ENCODE measurements at places on chromosomes 4 and X.

GRCh38 chr4:2292646-2293108 is 30.8 kb upstream of the MXD4 start:
- DNase-seq, result no peak

GRCh38 chrX:67574696-67575095 is 30.9 kb downstream of the AR start:
- no peak for DNase-seq

GRCh38 chr4:118397623-118397979 is 44.8 kb upstream of the PRSS12 start:
- DNase-seq, result no peak

GRCh38 chr4:158999166-158999682 is 103.7 kb upstream of the RAPGEF2 start:
- DNase-seq, result no peak

DNA sequence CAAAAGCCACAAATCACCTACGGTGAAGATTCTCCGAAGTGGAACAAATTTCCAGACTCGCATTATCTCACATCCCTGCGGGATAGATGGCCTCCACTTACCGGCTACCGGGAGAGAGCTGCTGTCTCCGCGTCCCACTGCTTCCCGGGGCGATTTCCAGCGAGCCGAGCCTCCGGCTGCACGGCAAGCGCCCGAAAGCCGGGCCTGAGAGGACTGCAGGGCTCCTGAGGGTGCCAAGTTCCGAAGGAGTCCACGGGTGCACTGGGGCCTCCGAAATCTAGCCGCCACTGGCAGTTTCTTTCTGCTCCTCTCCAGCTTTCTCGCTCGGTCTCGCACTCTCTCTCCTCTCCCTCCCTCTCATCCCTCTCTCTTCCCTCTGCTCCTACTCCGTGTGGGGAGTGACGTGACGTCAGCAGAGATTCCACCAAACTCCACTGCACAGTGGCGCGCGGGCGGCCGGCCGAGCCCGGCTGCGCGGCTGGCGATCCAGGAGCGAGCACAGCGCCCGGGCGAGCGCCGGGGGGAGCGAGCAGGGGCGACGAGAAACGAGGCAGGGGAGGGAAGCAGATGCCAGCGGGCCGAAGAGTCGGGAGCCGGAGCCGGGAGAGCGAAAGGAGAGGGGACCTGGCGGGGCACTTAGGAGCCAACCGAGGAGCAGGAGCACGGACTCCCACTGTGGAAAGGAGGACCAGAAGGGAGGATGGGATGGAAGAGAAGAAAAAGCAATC is 14.0 kb upstream of the PITX2 start:
- peak; percentile 80 for DNase-seq

DNA sequence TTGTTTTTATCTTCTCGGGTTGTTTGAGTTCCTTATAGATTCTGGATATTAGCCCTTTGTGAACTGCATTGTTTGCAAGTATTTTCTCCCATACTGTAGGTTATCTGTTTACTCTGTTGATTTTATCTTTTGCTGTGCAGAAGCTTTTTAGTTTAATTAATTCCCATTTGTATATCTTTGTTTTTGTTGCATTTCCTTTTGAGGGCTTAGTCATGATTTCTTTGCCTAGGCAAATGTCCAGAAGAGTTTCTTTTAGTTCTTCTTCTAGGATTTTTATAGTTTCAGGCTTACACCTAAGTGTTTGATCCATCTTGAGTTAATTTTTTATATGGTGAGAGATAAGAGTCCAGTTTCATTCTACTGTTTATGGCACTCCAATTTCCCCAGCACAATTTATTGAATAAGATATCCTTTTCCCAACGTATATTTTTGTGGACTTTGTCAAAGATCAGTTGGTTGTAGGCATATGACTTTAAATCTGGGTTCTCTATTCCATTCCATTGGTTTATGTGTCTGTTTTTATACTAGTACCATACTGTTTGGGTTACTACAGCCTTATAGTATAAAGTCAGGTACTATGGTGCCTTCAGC is 54.3 kb downstream of the EGF start:
- no peak for DNase-seq

- DNase-seq, result no peak
Observed at GRCh38 chr4:149882251-149882650, 66.6 kb upstream of the IQCM start.

DNA sequence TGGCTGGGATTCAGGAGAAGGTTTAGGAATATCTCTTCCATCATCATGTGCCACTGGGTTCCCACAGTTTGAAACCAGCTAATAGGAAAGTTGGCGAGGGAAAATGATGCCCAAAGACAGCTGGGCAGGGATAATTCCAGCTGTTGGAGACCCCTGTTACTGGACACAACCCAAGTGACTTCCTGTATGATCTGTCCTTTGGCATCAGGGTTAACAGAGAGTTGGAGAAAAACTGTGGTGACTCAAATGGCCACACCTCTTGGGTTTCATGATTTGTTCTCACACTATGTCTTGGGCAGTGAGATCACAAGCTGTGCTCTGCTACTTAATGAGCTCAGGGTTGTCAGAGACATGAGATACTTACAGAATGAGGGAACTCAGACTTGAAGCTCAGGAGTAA is 3.8 kb downstream of the FGF16 start:
- DNase-seq, result no peak

GRCh38 chrX:48826135-48826875 is at the start of gene ERAS:
Gene ERAS, plus strand, starts transcription at chrX:48826513. Its CDS starts 2,611 bp downstream, at chrX:48829124.
- DNase-seq, result no peak

- no peak for DNase-seq
Observed at GRCh38 chrX:114970806-114971205, 46.6 kb downstream of the IL13RA2 start.

GRCh38 chr4:185143601-185143969 is 519 bp downstream of the SLC25A4 start:
- DNase-seq, result no peak
